ENCODE measurements at places on chromosomes 7 and 10. TPM values are rescaled to one million over a fixed set of nuclear protein-coding genes. Genes with fewer than 3 reads are reported as not detected.

DNA sequence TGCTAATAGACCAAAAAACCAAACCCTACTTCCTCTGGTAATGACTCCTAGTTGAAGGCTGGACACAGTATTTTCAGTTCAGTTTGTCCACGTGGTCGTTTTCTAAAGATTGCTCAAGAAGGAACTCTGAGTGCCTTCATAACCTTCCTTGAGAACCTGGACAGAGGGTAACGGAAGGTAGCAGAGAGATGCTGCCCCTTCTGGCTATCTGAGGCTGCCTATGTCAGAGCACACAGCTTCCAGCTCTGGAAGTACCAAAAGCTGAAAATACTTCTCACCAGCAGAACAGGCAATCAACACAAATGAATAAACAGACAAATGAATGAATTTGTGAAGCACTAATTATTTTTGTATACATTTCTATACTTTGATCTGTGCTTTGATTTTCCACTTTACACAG is 85.2 kb downstream of the AMPH start:
- no peak for DNase-seq

- DNase-seq, result no peak
Observed at GRCh38 chr7:138890499-138891445, 90.4 kb downstream of the KIAA1549 start.

- DNase-seq, result no peak
Observed at GRCh38 chr10:61828788-61829187, 72.7 kb upstream of the ARID5B start.

DNA sequence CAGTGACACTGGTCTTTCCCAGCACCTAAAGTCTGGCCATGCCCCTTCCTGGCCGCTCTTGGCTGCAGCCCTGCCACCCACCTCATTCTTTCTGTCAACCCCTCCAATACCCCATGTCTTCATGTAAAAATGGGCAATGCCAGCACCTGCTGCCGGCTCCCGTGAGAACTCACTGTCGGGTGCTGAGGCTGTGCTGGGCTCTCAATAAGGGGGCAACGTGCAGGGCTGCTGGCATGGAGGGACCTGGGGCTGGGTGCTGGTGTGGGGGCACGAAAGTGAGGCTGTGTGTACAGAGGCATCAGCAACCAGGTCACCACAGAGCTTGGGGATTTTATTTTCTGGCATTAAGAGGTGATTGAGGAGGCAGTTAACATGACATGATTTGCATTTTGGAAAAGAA is 65.3 kb downstream of the ALOX5 start:
- no peak for DNase-seq

DNA sequence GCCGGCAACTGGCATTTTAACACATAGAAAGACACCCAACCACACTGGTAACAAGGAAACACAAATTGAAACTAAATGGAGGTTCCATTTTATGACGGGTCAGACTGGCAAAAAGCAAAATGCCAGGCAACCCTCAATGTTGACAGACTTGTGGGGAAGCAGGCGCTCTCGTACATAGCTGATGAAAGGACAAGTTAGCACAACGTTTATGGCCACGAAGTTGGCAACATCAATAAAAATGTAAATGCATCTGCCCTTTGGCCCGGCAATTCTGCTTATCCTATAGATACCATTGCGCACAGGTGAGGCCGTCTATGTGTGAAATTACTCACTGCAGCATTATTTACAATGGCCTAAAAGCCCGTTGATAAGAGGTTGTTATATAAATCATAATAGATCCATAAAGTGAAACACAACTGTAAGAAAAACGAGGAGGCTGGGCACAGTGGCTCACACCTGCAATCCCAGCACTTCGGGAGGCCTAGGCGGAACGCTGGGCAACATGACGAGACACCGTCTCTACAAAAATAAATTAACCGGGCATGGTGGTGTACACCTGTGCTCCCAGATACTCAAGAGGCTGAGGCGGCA is 39.8 kb downstream of the FOXL3 start:
- DNase-seq, result no peak

- DNase-seq, result no peak
Observed at GRCh38 chr10:2051108-2051507, 313.8 kb upstream of the ADARB2 start.

DNA sequence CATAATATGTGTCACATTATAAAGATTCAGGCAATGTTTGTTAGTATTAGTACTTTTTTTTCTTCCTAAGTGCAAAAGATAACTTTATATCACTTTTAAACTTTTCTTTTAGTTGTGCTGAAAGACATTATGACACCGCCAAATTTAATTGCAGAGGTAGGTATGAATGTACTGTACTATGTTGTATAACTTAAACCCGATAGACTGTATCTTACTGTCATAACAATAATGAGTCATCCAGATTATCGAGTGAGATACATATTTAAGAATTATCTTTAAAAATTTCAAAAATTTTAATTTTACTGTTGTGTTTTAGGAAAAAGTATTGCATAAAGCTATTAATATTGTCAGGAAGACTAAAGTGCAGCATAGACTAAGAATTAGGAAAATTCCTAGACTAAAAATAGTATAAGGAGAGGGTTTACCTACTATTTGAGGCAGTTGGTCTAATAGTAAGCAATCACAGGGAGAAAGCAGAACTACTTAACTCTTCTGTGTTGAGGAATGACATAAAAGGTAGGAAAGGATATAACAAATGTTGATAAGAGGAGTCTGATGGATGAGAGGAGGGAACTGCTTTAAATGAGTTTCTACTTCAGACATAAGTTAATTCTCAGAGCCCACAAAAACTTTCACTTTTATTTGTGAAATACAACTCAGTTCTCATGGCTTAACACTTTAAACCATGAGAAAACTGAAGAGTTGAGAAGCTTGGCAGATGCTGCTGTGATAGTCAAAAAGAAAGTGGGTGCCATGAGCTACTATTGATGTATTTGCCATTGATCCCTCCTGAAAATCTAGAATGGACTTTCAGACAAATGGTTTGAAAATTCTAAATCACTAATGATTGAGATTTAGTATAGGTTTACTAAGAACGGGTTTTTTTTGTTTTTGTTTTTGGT is 67.8 kb downstream of the PTEN start:
- DNase-seq, result no peak

GRCh38 chr7:108284349-108285002 is 154.3 kb upstream of the LAMB4 start:
- DNase-seq, result no peak

GRCh38 chr7:87918740-87919139 is 15.3 kb upstream of the ADAM22 start:
- DNase-seq, result no peak

DNA sequence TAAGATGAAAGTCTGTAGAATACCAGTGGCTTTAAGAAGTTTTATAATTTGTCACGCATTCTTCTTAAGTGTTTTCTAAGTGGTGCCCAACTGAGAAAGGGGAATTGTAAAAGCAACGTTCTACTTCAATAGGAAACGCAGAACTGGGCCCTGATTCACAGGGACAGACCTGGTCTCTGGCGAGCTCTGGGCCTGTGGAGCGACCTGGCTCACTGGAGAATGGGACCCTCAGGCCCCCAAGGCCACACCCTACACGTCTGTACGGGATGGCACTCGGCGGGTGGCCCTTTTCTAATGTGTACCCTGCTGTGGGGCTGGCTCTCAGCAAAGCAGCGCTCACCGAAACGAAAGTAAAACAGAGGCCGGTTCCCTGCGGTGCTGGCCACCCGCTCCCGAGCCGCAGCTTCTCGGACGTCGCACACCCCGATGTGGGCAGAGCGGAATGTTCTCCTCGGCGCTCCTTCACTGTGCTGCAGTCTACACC is 205.0 kb downstream of the DIP2C start:
- no peak for DNase-seq

DNA sequence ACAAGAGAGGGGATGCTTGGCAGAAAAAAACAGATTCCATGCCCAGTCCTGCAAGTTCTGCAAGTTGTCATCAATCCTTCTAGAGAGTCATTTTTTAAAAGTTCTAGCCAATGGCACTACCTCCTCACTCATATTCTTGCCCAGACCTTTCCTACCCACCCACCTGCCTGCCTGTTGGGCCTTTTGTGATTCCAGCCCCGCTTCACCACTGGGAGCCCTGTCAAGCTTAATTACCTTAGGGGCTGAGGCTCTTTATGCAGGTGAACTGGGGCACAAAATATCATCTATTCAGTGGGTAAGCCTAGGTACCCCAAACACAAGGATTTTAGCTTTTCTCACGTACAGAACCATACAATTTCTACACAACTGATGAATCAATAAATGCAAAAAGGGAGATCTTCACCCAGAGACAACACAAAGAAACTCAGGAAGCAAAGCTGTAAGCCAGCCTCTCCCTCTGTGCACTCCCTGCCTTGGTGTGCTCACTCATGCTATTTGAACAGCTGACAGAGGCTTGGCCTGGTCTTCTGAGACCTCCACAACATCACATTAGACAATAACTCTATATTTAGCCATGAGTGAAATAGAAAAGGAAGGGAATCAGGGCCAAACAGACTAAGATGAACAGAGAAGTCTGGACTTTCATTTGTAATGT is 222.6 kb downstream of the HTR7 start:
- DNase-seq, result no peak

- DNase-seq, result no peak
Observed at GRCh38 chr7:98341106-98341505, 59.6 kb downstream of the BRI3 start.

- no peak for DNase-seq
Observed at GRCh38 chr7:94888551-94888950, 18.8 kb upstream of the PPP1R9A start.

DNA sequence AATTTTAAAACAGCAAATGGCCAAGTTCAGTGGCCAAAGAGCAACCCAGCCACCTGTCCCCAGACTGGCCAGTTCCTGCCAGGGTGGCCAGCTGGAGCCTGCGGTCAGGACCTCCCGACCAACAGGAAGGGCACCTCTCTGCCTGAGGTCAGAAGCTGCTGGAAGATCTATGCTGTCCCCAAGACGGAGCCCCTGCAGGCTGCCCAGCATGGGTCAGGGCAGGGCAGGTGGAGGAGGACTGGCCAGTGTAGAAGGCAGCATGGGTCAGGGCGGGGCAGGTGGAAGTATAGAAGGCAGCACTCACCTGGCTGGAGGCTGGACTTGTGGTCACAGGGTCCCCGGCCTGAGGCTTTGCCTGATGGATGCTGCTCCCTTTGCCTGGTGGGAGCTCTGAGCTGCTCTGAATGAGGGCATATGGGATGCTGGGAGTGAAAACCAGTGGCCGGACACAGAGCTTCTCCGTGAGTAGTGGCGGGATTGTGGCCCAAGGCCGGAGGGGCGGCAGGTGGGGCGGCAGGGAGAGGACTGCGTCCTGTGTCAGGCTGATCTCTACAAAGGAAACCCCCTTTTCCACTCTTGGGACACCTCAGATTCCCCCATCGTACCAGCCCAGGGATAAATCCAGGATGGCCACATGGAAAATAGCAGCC is 229.2 kb downstream of the TCERG1L start:
- no peak for DNase-seq

- DNase-seq, result no peak
Observed at GRCh38 chr7:98399890-98400541, 874 bp downstream of the BAIAP2L1 start.

DNA sequence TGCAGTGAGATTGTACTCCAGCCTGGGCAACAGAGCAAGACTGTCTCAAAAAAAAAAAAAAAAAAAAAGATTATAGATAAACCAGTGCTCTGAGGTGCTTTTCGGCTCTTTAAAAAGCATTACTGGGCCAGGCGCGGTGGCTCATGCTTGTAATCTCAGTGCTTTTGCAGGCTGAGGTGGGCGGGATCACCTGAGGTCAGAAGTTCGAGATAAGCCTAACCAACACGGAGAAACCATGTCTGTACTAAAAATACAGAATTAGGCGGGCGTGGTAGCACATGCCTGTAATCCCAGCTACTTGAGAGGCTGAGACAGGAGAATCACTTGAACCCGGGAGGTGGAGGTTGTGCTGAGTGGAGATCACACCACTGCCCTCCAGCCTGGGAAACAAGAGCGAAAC is 6.6 kb upstream of the HNRNPF start:
- DNase-seq, result no peak

DNA sequence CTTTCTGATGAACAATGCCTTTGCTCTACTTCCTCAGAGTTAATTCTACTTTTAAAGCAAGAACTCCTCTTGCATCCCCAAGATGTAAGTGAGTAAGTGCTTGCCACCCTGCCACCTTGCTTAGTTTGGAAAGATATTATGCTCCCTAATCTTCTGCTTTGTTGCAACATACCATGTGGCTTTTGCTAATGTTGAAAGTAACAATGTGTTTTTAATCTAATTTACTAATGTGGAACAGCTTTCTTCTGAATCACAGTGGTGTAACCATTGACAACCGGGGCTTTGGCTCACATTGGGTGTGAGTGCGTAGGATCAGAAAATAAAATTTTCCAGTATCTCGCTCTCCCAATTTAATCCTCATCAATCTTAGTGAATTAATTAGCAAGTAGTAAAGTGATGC is 254.1 kb upstream of the PTER start:
- no peak for DNase-seq

DNA sequence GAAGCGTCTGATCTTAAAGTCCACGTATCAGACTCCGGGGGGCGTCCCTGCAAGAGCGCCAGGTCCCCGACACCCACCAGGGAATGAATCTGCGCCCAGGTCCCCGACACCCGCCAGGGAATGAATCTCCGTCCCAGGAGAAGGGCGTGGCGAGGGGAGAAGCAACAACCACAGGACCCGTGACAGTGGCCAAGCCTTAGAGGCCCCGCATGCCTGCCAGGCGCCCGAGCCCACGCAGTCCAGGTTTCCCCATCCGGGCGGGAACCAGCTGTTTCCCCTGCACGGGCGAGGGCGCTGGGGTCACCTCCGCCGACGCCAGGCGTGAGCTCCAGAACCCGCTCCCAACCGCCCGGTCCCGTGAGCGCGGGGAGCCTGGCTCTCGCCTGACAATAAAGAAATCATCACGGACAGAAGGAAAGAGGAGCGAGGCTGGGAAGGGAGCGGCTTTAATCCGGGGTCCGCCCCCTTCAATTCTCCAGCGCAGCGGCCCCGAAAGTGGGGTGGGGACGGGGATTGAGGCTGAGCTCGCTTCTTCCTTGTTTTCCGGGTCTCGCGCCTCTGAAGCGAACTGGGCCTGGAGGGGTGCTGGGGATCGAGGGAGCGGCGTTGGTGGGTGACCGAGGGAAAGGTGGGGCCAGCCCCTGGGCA is 29.0 kb upstream of the BMS1 start:
- DNase-seq, result no peak

DNA sequence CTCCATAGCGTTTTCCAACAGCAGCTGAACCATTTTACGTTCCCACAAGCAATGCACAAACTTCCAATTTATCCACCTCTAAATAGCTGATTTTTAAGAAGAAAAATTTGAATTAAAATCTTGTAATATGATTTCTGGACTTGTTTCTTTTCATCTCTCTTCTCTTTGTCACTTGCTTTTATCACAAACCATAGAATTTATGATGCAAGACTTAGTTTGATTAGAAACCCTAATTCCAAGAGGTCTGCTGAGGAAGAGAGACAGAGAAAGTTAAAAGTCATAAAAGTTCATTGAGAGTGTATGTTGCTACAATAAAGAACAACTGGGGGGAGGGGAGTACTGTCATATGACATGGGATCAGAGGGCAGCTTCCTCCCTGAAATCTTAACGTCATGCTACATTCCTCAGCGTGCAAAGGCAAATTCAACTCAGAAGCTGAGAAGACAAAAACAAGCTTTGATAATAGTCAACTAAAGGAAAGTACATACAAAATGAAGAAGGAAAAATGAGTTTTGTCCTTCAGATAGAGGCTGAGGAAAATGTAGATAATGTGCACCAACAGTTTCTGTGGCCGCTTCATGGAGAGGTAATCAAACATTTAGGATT is 18.4 kb upstream of the CUBN start:
- DNase-seq, result no peak

TACC2 gene
- total RNA-seq, result not detected

MYOZ1 gene
- not detected for total RNA-seq

SYT15B gene
- 0.23 TPM for total RNA-seq

C1QL3 gene
- 0.14 TPM for total RNA-seq

SPAG6 gene
- 0.62 TPM for total RNA-seq

RAPGEF5 gene
- 0.82 TPM for total RNA-seq

MSS51 gene
- total RNA-seq, result 2.6 TPM

PRKAR1B gene
- total RNA-seq, result 38.9 TPM

IPMK gene
- total RNA-seq, result 7.5 TPM

PIP gene
- not detected for total RNA-seq
